ENCODE measurements at places on chromosomes 2 and 18.
A peak's percentile ranks its signal among the peaks of the same experiment; 100 is the strongest.

GRCh38 chr18:33812186-33812585, 234.2 kb downstream of the ASXL3 start:
- DNase-seq = no peak

GRCh38 chr18:68484241-68484640, 230.7 kb downstream of the TMX3 start:
- no peak for DNase-seq

DNA sequence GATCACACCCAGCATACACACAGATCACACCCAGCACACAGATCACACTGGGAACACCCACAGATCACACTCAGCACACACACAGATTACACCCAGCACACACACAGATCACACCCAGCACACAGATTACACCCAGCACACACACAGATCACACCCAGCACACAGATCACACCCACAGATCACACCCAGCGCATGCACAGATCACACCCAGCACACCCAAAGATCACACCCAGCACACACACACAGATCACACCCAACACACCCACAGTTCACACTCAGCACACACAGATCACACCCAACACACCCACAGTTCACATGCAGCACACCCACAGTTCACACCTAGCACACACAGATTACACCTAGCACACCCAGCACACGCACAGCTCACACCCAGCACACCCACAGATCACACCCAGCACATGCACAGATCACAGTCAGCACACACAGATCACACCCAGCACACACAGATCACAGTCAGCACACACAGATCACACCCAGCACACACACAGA, 117.6 kb downstream of the DYSF start:
- no peak for DNase-seq

DNA sequence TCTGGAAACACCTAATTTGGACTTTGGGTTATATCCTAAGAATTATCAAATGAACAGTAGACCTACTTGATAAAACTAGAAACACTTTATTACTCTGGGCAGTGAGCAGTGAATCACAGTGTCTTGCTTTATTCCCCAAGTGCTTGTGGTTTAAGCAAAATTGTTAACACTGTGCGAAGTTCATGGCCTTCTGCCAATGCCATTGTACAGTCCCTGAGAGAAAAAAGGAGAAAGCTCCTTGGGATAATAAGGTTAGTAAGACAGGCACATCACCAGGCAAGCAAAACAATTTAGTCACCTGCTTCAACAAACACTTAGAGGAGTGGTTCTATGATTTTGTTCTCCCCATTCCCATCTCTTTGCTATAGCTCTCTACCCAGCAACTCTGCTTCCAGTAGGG, 39.8 kb downstream of the ADCYAP1 start:
- no peak for DNase-seq

GRCh38 chr2:36516136-36516870, 81.7 kb downstream of the FEZ2 start:
- no peak for DNase-seq

DNA sequence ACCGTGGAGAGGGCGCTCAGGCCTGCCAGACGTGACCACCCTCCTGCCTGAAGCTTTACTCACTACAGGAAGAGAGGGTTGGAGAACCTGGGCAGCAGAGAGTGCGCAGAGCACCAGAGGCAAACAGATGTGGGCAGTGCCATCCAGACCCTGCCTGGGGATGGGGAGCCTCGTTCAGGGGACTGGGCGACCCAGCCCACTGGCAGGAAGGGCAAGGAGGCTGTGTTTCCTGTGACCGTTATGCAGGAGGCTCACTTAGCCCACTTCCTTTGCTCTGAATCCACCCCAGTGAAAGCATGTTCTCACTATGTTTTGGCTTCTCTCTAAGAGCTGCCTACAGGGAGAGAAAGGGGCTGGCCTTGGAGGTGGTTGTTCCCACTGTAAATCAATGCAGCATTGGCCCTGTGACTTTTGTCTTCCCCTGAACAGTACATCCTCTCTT, 23.0 kb upstream of the ACKR3 start:
- no peak for DNase-seq

DNA sequence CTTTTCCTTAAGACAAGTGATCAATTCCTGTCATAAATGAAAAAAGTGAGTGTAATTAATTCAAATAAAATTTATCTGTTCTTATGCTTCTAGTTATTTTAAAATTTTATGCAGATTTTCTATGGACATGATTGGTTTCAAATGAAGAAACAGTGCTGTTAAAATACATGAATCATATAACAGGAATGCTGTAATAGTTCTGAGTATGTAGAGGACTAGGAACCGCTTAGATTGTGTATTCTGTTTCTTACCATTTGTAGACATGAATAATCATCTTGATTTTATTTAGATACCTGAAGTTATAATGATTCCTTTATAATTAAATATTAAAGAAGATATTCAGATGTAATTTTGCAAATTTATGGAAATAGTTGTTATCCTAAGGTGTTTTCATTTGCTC, 3.5 kb downstream of the ACTR2 start:
- no peak for DNase-seq

GRCh38 chr18:78482378-78482777, 497.2 kb upstream of the SALL3 start:
- DNase-seq = no peak

- peak; percentile 20 for DNase-seq
Measured at GRCh38 chr2:165594935-165595255, 125.4 kb downstream of the CSRNP3 start.

- peak; percentile 98 for DNase-seq
Measured at GRCh38 chr2:219387306-219388120, at the start of gene DNPEP. Gene DNPEP, minus strand, starts transcription at chr2:219387912. Its CDS starts 118 bp downstream, at chr2:219387794.

- no peak for DNase-seq
Measured at GRCh38 chr2:103144837-103145236, 383.0 kb downstream of the TMEM182 start.

DNA sequence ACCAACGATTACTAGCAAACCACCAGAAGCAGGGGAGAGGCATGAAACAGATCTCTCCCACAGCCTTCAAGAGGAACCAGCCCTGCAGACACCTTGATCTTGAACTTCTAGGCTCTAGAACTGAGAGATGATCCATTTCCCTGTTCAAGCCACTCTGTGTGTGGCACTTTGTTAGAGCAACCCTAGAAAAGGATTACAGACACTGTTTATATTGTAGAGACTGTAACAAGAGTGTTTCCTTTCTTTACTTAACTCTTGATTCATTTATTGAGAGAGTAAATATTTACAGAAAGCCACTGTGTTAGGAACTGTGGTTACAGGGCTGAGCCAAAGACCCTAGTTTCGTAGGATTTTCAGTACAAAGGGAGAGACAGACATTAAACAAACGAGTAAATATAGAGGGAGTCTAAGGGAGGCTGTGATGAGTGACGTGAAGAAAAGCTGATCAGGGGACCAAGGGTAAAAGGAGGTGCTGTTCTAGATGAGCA, 10.9 kb downstream of the CCDC68 start:
- DNase-seq = no peak

DNA sequence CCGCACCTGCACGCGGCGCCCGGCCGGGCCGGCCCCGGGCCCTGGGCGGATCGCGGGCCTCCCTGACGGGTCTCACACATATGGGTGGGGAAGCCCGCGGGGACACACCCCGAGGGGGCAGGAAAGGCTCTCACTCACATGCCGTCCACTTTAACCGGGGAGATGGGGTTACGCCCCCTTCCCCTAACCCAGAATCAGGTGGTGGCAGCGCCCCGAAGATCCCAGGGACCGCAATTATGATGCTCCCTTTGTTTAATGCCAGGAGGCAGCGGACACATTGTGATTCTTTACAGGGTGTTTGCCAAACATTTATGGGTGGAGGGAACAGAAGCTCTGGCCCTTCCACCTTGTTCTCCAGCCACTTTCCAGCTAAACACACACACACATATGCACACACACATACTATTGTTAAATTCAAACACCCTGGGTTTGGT, 424 bp upstream of the ANKRD44 start:
- DNase-seq = no peak

DNA sequence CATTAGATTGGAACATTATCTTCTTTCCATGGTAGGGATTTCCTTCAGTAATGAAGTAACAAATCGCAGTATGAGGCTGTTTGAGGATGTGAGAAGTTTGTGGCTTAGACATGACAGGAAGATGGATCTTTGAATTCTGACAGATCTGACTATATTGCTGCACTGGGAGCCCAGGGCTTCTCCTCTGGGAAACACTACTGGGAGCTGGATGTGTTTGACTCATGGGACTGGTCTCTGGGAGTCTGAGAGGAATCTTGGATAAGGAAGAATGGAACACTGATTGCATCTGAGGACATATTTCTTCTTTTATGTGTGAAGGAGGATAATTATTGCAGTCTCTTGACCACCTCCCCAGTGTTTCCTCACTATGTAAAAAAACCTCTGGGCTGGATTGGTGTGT, 77.2 kb upstream of the ST6GAL2 start:
- no peak for DNase-seq

DNA sequence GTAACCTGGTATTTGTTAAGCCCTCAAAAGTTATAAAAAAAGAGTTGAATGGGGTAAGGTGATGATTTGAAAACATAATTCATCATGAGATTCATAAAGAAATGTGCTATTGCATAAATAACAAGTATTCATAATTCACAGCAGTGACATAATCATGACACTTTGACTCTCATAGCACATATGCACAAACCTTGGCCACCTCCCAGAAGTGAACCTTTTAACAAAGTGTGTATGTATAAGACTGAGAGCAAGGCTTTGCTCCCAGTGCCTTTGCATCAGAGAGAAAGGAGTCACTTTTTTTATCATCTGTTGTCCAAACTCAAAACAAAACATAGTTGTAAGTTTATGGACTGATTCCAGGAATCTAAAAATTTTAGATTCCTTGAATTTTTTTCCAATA, 15.0 kb upstream of the HTR2B start:
- no peak for DNase-seq

- DNase-seq = no peak
Measured at GRCh38 chr2:116747103-116747502, 1067.4 kb upstream of the DDX18 start.

DNA sequence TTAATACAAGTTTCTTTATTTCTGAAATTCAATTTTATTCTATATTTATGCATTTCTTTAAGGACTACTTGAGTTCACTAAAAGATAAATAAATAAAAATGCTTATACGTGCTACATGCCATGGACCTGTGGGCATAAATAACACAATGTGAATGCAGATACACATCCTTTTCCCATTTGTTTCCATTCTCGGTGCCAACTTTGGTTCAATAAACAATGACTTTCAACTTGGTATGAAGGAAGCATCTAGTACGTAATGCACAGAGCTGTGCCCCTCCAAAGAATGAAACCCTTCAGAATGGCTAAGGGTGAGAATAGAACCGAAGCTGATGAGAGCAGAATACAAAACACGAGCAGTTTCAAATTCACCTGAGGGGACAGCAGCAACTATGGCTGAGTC, 409.3 kb downstream of the MTX2 start:
- no peak for DNase-seq

- no peak for DNase-seq
Measured at GRCh38 chr2:44168681-44169154, at the start of gene PPM1B. Gene PPM1B, plus strand, starts transcription at chr2:44168875. Its CDS starts 32,325 bp downstream, at chr2:44201200.

- DNase-seq = no peak
Measured at GRCh38 chr2:232519581-232520438, at the start of gene PRSS56. Gene PRSS56, plus strand, starts transcription at chr2:232520388. Its CDS starts 211 bp downstream, at chr2:232520599.

GRCh38 chr2:235048549-235048948, 96.7 kb downstream of the SH3BP4 start:
- no peak for DNase-seq

DNA sequence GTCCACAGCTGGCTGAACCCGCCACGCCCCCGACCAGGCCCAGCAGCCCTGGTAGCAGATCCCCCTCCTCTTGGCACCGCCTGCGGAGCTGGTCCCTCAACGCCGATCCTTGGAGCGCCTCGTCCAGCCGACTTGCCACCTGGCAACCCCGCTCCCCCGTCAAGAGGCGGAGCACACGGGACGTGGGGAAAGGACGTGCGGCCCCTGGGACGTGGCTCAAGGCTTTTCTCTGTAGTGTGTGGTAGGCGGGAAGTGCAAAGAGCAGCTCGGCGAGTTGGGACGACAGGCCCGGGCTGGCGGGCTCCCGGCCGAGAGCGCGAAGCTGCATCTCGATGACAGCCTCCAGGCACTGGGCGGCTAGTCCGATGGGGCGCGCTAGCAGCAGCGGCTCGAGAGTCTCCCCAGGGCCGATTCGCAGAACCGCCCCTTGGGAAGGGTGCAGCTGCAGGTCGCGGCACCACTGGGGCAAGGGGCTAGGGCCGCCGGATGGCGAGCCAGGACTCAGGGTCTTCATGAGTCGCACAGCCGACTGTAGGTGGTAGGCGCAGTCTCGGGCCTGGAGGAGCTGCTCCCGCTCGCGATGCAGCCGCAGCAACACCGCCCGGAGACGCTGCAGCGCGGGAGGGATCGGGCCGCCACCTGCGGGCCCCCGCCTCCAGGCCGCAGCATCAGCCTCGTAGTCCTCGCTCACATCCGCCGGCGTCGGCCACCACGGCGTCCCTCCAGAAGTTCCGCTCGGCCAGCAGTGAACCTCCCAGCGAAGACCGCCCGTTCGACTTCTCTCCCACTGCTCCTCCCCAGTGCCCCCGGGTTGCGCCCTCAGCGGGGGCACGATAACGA, 617 bp downstream of the CCDC142 start:
- peak; percentile 67 for DNase-seq

GRCh38 chr2:240556553-240557100, 1.2 kb downstream of the ANKMY1 start:
- peak; percentile 71 for DNase-seq

- DNase-seq = no peak
Measured at GRCh38 chr2:200922439-200922838, 33.3 kb downstream of the NIF3L1 start.

- no peak for DNase-seq
Measured at GRCh38 chr2:224850081-224850480, 133.9 kb upstream of the CCDC195 start.

DNA sequence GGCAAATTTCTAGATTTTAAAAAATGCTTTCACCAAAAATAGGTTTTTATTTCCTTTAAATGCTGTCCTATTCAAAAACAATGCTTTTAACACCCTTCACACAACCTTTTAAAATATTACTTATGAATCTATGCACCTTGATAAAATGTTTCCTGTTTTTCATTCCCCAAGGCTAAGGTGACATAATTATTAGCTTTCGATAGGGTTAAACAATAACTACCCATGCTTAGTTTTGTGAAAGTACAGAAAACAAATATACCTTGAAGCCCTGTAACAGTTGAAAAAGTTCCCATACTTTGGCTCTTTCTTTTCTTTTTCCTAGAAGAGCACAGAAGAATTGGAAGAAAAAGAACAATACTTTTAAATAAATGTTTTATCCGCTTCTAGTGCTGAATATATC, 54.9 kb upstream of the ITPRID2 start:
- no peak for DNase-seq

DNA sequence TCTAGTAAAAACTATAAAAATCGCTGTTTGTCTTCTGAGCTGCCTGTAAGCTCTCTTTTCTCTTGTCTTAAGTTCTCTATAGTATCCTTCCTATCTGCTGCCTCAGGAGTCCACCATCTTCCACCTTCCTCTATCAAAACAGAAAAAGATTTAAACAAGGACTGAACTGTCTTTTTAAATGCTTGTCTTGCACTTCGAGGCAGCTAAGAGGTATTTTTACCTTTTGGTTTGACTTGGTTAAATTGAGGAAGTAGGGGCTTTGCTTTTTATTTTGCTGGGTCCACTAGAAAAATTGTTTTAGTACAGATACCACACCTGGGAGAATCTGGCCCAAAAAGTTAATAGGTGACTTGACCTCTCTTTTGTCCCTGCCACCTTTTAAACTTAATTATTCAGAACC, 12.2 kb downstream of the SESTD1 start:
- DNase-seq = no peak

GRCh38 chr2:168784993-168785392, 17.4 kb upstream of the NOSTRIN start:
- no peak for DNase-seq

- DNase-seq = no peak
Measured at GRCh38 chr2:42652086-42652485, 83.7 kb downstream of the MTA3 start.

Data from GM10248 (cell line).